Activated CD8-positive, alpha-beta T cell treated with anti-CD3 and anti-CD28 coated beads, Interleukin-2, amount 10 ng/mL, durations not matched to agents 7 days and 5 days (primary cell): ENCODE measurements at places on chromosomes 16 and 17. TPM values are rescaled to one million over a fixed set of nuclear protein-coding genes. Genes with fewer than 3 reads are reported as not detected.

Gene SLC52A1
- total RNA-seq: 0.40 TPM

Gene HBA2
- total RNA-seq: not detected

Gene MYH10
- total RNA-seq: 7.7 TPM

Gene HS3ST2
- total RNA-seq: not detected

Gene PIK3R5
- total RNA-seq: 77.9 TPM

Gene MATCAP1
- 43.3 TPM for total RNA-seq

Gene KRTAP3-2
- total RNA-seq: not detected

Gene ACE
- not detected for total RNA-seq

Gene LONP2
- 54.2 TPM for total RNA-seq

Gene SLC47A2
- total RNA-seq: not detected

Gene JPT2
- 61.7 TPM for total RNA-seq
